DMS53 (cell line): ENCODE measurements at places on chromosomes 5 and 9.
A peak's percentile ranks its signal among the peaks of the same experiment; 100 is the strongest.

GRCh38 chr5:165495829-165496380, 1990.5 kb downstream of the MAT2B start:
- DNase-seq: no peak

- peak; percentile 42 for DNase-seq
These were observed 1263.3 kb upstream of the CDH9 start for GRCh38 chr5:28301712-28302111.

- peak; percentile 31 for DNase-seq
These were observed 11.3 kb upstream of the LHX2 start for GRCh38 chr9:124000161-124000783.

DNA sequence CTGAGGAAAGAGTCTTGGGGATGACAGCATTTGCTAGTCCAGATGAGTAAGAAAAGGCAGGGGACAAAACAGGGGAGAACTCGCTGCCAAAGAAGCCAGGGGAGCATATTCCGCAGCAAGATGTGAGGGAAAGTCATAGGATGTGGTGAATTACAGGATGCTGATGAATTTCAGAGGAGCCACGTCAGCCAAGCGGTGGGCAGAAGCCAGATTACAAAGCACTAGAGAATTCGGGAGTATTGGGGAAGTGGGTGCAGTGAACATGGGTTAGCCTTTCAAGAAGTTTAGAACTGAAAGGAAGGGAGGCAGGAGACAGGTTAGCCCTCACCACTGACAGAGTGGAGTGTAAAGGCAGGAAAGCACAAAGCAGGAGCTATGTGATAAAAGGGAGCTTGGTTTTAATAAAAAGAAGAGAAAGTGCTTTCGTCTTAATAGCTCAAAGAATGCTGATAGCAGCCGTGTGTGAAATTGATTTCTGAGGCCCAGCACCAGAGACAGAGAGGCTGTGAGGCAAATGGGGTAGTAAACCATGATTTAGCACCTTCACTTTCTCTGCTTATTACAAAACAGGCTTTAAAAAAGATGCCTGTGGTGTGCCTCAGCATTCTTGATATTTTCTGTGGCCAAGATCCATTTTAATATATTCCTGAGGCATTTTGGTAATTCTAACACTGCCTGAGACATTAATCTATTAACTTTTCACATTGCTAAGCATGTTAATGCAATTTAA, 16.9 kb downstream of the ADAMTSL1 start:
- no peak for DNase-seq

- no peak for DNase-seq
These were observed 83.5 kb upstream of the RIOK2 start for GRCh38 chr5:97266576-97266975.

DNA sequence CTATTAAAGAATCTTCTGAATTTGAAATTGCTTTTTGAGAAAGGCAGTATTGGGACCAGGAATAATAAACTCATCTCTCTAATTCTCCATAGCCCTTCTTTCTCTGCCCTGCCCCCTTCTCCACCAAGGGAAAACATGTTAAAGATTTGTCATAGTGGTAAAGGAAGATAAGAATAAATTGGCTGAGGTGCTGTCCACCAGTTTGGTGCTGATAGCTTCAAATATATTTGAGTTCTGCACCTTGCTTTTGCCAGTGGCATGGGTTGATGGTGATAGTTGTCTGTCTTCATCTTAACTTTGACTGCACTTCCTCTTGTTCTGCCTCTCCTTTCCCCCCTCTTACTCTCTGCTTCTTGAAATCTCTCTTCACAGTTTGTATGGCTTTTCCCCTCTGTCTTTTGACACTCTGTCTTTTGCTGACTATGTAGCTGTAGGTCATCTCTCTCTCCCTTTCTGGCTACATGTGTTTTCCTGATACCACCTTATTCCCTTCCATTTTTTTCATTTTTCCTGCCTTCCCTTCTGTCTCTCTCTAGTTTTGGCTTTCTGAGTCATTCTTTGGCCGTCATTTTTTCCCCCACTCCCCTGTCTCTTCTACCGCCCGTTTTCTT, 56.6 kb downstream of the NDUFS4 start:
- DNase-seq: no peak

DNA sequence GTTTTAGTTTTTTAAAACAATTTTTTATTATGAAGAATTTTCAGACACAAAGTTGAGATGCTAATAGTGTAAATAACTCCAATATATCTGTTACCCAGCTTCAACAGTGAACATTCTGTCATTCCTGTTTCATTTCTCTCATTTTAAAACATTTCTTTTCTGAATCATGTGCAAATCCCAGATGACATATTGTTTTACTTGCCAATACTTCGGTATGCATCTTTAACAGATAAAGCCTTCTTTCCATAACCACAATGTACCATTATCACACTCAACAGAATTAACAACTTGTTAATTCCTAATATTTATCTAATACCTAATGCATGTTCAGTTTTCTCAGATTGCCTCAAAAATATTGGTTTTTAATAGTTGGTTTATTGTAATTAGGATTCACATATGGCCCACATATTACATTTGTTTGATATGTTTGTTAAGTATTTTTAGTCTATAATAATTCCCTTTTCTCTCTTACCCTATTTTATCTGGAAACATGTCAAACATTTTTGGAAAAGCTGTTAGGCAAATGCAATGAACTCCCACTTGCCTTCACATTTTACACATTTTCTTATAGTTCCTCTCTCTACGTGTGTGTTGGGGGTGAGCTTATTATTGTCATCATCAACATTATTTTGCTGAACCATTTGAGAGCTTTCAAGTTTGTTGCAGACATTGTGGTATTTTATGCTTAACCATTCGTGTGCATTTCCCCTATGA, 58.7 kb upstream of the ANKRD55 start:
- DNase-seq: no peak

- no peak for DNase-seq
These were observed 97.7 kb downstream of the LHFPL2 start for GRCh38 chr5:78550891-78551290.

DNA sequence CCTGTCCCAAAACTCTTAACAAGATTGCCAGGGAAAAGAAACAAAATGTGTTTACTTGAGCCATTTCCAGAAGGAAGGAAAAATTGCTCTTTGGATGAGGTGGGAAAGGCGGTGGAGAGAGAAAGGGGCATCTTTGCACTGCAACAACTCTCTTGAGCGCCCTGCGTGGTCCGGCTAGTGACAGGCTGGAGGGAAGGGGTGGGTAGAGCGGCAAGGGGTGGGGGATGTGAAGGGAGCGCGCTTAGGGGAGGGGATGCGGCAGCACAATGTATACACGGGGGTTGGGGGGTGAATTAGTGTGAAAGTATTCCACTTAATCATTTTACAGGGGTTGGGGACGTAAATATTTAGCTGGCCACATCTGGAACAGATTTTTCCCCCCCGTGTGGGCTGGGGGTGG, 1.3 kb downstream of the FGF10 start:
- no peak for DNase-seq

GRCh38 chr9:27628311-27628710, 55.0 kb upstream of the C9orf72 start:
- DNase-seq: no peak

DNA sequence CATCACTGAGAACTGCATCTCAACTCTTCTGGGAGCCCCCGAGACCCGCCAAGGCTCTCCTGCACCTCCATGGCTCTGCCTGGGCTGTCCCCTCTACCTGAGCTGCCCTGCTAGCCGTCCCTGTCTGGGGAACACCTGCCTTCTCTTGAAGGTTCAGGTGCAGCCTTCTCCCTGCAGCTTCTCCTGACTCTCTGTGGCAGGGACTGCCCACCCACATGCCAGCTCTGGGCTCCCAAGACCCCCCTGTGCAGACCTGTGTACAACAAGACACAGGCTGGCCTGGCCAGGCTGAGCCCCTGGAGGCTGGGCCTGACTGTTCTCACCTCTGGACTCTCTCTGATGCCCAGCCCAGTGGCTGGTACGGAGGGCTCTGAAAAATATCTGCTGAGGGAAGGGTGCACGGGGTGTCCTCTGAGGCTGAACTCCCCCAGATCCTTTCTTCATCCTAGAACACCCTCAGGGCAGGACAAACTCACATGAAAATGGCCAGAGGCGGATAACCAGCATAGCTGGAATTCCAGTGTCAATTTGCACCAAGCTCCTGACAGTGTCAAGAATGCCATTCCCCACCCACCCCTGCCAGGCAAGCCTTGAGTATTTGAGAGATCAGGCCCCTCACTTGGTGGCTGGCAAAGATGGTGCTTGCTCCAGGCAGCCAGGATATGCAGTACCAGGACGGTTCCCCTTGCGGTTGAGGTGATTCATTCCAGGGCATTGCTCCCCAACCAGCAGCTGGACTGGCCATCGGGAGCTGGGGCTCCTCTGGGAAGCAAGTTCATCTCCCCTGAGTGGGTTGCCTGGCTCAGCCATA, 40.9 kb upstream of the SLC25A51 start:
- DNase-seq: no peak

DNA sequence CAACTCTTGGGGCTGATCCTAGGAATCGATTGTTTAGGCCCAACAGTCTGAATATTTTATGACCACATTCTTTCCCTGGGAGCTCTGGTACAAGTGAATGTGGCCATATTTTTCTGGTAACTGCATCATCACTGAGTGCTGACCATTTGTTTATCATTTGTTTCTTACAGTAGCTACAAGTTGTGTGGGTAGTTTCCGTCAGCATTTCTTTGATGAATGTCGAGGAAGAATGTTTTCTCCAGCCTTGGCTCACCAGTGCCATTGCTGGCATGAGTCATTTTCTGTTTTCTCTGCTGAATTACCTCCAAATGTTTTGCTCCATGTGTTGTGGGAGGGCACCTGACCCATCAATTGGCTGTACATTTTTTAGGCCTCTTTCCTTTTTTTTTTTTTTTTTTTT, 14.1 kb upstream of the CARD19 start:
- DNase-seq: no peak

DNA sequence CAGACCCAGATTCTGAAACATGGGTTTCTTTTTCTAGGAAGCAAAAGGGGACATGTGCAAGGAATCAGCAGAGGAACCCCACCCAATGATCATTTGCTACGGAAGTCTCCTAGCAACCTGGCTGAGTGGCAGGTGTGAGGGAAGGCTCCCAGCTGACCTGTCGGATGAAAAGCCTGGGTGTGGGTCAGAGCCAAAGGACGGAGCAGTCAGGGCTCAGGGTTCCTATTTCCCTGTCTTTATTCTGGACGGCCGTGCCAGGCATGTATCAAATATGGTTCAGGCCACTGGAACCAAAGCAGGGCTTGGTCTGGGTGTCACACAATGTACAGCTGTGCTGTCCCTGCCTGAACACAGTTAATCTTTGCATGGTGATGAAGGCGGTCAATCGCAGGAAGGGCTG, 20.1 kb downstream of the STK10 start:
- DNase-seq: no peak

- DNase-seq: peak; percentile 33
These were observed at the start of gene SLC24A2 for GRCh38 chr9:19788614-19789271. Gene SLC24A2, minus strand, starts transcription at chr9:19789037.

DNA sequence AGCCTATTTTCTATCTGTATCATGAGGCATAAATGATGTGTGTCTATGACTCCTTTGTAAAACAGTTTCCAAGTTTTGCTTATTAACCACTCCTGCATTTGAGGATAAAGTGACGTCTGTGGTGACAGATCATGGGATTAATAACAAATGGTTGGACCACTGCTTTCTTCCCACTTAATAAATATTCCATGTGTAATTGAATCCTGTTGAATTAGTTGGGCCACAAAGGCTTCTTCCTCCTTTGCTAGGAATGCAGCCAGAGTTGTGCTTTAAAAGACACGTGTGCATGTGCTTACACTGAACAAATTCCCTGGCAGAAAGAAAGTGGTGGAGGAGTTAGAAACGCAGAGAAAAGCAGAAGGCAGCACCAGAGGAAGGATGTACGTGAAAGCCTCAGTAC, 150.2 kb downstream of the ACTBL2 start:
- no peak for DNase-seq

- no peak for DNase-seq
These were observed 98.6 kb downstream of the RXRA start for GRCh38 chr9:134424818-134425217.

DNA sequence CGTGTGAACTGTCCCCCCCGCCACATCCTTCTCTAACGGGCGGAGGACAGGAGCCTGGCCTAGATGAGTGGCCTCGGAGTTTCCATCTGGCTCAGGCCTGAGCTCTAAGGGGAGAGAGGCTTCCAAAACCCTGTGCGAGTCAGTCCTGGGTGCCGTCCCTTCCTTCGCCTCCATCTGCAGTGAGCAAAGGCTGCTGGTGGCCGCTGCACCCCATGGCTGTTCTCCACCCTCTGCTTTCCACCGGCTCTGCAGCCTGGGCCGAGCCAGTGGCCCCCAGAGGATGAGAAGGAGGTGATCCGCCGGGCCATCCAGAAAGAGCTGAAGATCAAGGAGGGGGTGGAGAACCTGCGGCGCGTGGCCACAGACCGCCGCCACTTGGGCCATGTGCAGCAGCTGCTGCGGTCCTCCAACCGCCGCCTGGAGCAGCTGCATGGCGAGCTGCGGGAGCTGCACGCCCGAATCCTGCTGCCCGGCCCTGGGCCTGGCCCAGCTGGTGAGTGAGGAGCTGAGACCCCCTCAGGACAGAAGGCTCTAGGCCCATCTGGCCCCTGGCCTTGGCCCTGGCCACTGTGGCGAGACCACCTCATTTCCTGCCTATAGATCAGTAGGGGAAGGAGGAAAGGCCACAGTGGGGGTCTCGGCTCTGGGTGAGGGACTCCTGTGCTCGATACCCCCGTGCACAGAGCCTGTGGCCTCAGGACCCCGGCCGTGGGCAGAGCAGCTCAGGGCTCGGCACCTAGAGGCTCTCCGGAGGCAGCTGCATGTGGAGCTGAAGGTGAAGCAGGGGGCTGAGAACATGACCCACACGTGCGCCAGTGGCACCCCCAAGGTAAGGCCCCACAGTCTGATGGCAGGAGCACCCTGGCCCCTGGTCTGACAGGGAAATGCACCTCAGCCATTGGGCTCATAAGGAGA, 3.0 kb downstream of the PKN3 start:
- DNase-seq: no peak

DNA sequence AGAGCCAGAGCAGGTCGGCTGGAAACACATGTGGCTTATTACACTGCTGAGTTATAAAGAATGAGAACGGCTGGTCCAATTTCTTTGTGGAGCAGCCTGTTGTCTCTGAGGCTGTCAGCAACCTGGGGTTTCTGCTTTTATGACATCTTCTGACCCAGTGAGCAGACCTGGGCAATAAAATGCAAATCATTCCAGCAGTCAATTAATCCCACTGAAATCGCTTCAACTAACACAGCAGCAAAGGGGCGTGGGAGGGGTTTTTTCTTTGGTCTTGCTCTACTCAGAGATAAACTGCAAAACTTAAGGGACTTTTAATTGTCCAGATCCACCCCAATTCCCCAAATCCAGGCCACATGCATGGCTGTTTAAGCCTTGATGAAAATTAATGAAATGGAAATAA, 215.7 kb downstream of the SLIT3 start:
- no peak for DNase-seq
